Renal pelvis (tissue), 12 donors: ENCODE measurements at places on chromosomes 13 and 19. TPM values are rescaled to one million over a fixed set of nuclear protein-coding genes. Genes with fewer than 3 reads are reported as not detected.

CD177 gene
- 0.23 TPM for polyA plus RNA-seq

SLC25A41 gene
- polyA plus RNA-seq: 0.31 TPM

GRCh38 chr13:112881656-112882554 lies 87.1 kb upstream of the MCF2L start:
- no peak for DNase-seq

- no peak for DNase-seq
Observed at GRCh38 chr13:80336370-80336769, 4.6 kb downstream of the SPRY2 start.

- DNase-seq: no peak
Observed at GRCh38 chr13:94318418-94318817, 161.1 kb downstream of the DCT start.

GRCh38 chr19:15885919-15886318 lies 12.0 kb downstream of the CYP4F2 start:
- DNase-seq: no peak

DNA sequence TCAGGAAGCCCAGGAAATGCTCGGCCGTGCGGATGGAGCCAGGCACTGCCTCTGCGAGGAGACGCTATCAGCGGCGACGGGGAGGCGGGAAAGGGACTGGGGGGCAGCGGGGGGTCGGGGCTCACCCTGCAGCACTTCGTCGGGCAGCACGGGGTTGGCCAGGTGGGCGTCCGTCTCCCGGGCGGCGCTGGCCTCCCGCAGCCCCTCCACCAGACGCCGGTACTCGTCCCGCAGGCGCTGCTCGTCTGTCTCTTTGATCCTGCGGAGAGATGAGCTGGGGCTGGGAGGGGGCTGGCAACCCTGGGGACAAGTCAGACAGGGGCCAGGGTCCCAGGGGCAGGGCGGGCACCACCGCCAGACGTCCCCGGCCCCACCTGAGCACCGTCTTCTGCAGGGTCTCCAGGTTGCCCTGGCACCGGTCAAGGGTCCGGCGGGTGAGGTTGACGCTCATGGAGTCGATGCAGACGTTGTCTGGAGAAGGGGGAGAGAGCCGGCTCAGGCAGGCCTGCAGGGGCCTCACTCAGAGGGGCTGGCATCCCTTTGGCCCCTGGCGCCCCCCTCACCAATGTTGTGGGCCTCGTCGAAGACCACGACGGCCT lies 6.4 kb downstream of the ERCC2 start:
- no peak for DNase-seq

DNA sequence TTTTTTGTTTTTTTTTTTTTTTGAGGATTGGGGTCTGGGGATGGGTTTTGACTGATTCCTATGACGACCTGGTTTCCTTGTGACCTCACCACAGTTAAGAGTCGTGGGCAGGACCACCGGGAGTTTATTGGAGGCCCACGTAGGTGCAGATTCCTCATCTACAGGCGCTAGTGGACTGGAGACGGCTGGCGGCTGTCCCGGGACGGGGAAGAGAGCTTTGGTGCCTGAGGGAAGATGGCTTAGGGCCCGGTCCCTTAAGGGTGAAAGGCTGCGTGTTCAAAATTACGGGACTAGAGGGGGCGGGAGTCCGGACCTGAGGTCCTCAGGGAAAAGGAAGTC lies 682 bp upstream of the TEAD2 start:
- DNase-seq: peak; percentile 52
